ENCODE measurements at places on chromosomes 4 and X.

GRCh38 chr4:10085386-10085785 is 31.2 kb downstream of the WDR1 start:
- DNase-seq = no peak

DNA sequence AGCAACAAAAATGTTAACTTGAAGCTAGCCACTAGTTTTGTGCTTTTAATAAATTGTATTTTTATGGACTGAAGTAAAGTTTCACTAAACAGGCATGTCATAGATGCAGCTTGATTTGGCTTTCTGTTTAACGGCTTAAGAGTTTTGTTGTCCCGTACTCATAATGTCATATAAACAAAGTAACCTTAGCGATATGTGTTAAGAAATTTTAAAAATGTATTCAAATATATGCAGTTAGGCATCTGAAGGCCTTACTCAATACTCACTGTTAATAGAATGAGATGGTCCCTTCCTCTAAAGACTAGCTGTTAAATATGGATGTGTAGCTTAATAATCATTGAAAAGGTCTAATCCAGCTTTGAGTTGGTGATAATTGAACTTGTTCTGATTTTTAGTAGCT is 1.0 kb upstream of the SCLT1 start:
- DNase-seq = no peak

DNA sequence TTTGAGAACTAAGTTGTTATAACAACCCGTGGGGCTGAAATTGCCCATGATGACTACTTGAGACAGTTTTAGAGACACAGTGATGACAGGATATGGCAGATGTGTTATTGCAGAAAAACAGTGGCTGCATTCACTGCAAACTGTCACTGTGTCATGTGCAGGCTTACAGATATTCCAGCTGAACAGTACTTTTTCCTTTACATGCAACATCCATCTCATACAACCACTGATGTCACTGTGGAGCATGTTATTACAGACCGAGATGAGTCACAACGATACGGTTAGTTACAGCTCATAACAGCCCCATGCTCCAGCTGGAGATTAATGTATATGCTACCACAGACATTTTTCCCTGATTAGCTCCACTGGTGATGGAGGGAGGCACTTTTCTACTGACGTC is 207.4 kb downstream of the TMA16 start:
- peak; percentile 8 for DNase-seq

- DNase-seq = no peak
Measured at GRCh38 chr4:85741921-85742591, 267.1 kb downstream of the ARHGAP24 start.

All from lung microvascular endothelial cell (primary cell).